ENCODE measurements at places on chromosomes 11 and 22.

- DNase-seq: peak; percentile 52
Observed at GRCh38 chr11:12087075-12088004, 23.1 kb upstream of the MICAL2 start.

DNA sequence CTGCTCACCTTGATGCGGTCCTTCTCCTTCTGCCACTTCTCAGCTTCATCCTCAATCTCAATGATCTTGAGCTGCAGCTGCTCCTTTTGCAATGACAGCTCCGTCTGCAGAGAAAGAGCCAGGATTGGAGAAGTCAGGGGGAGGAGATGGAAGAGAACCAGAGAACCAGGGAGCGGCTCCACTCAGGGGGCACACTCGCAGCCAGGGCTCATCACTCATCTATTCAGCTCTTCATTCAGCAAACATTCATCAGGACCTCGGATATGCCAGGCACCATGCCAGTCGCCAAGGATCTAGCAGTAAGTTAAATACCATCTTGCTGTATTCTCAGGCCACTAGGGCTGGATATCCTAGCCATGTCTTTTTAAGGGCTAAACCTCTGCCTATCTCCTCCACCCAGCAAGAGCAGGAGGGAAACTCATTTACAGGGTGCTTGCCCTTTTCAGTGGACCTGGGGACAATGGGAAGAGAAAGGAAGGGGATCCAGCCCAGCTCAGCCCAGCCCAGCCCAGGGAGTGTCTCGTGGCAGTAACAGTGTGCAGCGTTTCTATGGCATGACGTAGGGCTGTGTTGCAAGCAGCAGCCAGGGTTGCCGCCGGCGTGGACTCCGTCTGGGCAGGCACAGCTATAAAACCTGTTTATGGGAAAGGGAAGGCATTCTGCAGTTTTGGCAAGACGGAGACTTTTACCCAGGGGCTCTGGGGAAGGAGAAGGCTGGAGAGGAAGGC, 9.4 kb downstream of the TRIM29 start:
- DNase-seq: peak; percentile 85

- no peak for DNase-seq
Observed at GRCh38 chr11:10762185-10762584, 11.1 kb downstream of the CTR9 start.

DNA sequence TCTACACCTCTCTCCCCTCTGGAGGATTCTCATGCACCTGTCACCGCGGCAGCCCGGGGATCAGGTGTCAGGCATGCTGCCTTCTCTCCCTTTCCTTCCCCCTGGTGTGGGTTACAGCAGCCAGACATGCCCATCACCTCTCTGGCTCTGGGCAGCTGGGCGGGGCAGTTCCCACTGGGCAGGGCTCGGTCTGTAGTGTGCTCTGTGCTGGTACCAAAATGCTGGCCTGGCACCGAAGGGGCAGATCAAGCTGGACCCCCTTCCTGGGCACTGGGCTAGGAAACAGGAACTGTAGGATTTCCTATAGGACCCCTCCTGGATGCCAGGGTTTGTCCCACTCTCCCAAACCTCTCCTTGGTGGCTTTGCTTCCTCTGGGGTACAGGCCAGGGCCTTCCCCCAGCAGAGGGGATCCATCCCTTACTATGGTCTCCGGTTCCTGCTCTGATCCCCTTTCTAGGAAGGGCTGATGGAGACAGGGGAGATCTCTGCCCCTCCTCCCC, 821 bp downstream of the GAL3ST1 start:
- DNase-seq: no peak

- no peak for DNase-seq
Observed at GRCh38 chr11:10005955-10006525, 288.0 kb downstream of the SBF2 start.

GRCh38 chr11:123328281-123328867, 101.7 kb upstream of the GRAMD1B start:
- no peak for DNase-seq

- DNase-seq: peak; percentile 91
Observed at GRCh38 chr11:12126344-12127019, 16.1 kb downstream of the MICAL2 start.

- DNase-seq: no peak
Observed at GRCh38 chr22:39414377-39414776, 14.8 kb downstream of the TAB1 start.

Data from NCI-H226 (cell line).